ENCODE measurements at places on chromosomes 13 and 19.

- DNase-seq, result no peak
Measured at GRCh38 chr13:78977311-78977710, 318.4 kb upstream of the OBI1 start.

DNA sequence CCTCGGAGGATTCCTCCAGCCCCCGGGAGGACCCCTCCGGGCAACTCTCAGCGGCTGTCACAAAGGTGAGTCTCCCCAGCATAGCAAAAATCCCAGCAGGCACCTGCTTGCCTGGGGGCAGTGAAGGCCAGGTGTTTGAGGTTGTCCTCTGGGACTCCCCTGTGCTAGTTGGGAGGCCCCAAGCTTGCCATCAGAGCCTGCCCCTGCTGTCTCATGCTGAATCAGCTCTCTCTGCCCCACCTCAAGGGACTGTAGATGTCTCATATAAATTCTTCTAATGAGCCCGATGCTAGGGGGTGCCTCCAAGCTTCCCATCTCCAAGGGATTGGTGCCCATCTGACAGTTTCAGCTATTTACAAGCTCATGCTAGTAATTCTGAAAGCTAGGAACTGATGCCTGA, 53.6 kb downstream of the NWD1 start:
- DNase-seq, result no peak

GRCh38 chr13:57946361-57946760, 314.8 kb downstream of the PCDH17 start:
- DNase-seq, result no peak

GRCh38 chr13:66655847-66656454, 574.2 kb downstream of the PCDH9 start:
- DNase-seq, result no peak

DNA sequence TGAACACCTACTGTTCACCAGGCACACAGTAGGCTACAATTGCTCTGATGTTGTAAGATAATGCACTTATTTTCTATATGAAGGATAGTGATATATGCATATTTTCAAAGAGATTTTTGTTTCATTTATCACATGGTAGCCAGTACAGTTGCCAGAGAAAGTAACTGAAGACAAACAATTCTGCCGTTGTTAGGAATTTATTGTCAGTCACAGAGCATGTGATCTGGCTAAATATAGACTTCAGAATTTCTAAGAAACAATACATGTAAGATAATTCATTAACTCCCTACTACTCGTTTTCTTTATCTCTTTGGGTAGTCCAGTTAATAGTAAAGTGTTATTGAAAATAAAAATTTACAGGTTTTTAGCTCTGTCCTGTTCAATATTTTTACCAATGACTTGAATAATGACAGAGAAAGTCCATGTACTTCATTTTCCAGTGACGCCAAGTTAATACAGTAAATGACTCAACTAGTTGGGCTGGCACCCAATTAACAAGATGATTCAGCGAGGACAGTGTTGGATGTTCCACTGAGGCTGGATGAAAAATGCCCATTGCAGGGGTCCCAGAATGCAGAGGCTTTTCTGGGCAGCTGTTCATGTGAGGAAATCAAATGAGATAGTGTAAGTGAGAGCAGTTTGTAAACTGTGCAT, 35.6 kb downstream of the GJA3 start:
- DNase-seq, result no peak

- no peak for DNase-seq
Measured at GRCh38 chr19:29927944-29928625, 14.0 kb upstream of the URI1 start.

GRCh38 chr19:37975596-37976515, 68.8 kb downstream of the SIPA1L3 start:
- DNase-seq, result no peak

DNA sequence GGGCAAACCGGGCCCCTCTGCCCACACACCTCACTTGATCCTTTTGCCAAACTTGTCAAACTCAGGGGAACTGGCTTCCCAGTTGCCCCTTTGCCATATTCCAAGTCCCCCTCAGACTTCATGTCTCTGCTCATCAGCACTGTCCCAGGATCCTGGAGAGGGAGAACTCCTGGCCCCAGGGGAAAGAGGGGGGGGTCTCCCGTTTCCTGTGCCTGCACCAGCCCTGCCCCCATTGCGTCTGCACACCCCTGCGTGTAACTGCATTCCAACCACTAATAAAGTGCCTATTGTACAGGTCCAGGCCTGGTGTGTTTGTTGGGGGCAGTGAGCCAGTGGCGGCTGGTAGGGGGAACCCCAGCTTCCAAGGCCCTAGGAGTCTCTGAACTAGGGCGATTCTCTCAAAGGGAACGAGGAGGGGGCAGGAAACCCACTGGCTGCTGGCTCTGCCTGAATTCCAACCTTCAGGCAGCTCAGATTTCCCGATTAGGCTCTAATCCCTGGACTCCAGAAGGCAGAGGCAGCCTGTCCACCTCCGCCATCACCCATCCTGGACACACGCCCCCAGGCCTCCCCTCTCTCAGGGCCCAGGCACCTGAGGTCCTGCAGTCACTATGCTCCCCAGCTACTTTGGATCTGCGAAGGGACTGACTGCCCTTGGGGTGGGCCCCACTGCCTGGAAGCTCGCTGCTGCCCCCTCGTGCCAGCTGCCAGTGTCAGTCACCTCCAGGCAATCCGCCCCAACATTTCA, 9.7 kb upstream of the ILF3 start:
- DNase-seq, result peak; percentile 77

- no peak for DNase-seq
Measured at GRCh38 chr13:36910545-36910944, 9.5 kb downstream of the SMAD9 start.

DNA sequence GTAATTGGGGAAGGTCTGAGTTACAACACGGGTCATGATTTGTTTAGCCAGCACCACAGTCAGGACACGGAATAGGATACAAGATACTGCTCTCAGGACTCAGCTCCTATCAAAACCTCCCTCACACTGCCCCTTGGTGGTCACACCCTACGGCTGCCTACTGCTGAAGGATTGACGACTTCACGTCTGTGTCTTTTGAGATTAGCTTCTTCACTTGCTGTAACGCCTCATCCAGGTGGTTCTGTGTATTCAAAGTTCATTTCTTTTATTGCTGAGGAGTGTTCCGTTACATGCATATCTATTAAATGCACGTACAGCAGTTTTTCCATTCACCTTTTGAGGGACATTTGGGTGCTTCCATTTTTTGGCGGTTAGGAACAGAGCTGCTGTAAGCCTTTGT, 46.3 kb downstream of the URI1 start:
- no peak for DNase-seq

GRCh38 chr13:73421310-73421912, 362.6 kb downstream of the KLF5 start:
- peak; percentile 22 for DNase-seq

- DNase-seq, result no peak
Measured at GRCh38 chr19:56083668-56084067, 37.4 kb downstream of the ZNF787 start.

- DNase-seq, result no peak
Measured at GRCh38 chr13:46562581-46562980, 9.6 kb downstream of the LRCH1 start.

DNA sequence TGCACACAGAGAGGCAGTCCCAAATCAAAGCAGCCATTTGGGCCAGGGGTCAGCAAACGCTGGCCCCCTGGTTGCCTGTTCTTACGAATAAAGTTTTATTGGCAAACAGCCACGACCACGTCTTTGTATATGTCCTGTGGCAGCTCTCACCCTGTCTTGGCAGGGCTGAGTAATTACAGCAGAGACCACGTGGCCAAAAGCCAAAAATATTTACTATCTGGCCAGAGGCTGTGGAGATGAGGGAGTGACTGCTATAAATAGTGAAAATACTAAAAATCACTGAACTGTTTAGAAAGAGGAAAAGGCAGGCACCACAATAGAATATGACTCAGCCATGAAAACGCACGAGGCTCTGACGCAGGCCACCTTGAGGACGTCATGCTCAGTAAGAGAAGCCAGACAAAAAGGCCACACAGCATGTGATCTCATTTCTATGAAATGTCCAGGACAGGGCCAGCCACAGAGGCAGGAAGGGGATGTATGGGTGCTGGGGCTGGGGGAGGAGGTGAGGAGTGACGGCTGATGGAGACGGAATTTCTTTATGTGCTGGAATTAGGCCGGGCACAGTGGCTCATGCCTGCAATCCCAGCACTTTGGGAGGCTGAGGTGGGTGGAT, 29.4 kb downstream of the SMIM24 start:
- DNase-seq, result no peak

- DNase-seq, result no peak
Measured at GRCh38 chr13:104769545-104769944, 1703.3 kb upstream of the SLC10A2 start.

DNA sequence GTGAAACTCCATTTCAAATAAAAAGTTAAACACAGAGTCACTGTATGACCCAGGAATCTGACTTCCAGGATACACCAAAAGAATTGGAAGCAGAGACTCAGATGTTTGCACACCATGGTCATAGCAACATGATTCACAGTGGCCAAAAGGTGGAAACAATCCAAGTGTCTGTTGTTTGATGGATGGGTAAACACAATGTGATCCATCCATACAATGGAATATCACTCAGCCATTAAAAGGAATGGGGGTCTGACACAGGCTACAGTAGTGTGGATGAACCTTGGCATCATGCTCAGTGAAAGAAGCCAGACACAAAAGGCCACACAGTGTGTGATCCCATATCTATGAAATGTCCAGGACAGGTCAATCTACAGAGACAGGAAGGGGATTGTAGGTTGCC, 174.3 kb downstream of the PTPRS start:
- DNase-seq, result no peak

GRCh38 chr19:48110350-48110966, at the start of gene PLA2G4C:
TSS of gene PLA2G4C (minus strand) at chr19:48110817. CDS start at chr19:48106529, 4,288 bp downstream.
- peak; percentile 79 for DNase-seq

- no peak for DNase-seq
Measured at GRCh38 chr19:4609878-4610511, 29.3 kb upstream of the TNFAIP8L1 start.

DNA sequence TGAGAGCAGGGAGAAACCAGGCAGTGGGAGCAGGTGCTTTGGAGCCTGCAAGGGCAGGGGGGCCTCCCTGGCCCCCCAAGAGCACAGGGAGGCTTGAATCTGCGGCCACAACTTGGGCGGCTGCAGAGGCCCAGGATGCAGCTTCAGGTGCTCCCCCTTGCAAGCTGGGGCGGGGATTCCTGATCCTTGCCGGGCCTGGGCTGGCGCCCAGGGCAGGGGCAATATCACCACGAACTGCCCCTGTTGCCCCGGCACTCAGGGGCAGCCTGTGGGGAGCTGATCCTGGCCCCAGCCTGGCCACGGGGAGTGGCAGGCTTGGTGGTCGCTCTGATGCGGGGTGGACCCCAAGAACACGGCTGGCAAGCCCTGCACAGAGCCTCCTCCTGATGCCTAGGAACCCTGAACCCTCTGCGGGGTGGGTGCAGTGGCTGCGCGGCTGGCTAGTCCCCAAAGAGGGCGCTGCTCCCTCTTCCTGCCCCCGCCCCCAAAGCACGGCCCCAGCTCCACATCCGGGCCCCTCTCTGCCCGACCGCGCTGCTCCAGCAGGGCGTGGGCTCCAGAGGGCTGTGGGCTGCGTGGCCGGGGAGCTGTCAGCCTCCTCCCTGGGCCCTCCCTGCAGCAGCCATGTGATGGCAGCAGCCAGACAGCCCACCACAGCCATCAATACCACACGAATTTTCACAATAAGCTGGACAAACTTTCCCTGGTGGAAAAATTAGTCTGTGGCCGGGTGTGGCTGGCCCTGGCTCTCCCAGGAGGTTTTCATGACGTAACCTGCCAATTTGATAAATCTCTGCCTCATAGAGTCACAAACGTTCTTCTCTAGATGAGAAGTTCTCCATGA, 21.0 kb downstream of the TNFSF9 start:
- peak; percentile 40 for DNase-seq

DNA sequence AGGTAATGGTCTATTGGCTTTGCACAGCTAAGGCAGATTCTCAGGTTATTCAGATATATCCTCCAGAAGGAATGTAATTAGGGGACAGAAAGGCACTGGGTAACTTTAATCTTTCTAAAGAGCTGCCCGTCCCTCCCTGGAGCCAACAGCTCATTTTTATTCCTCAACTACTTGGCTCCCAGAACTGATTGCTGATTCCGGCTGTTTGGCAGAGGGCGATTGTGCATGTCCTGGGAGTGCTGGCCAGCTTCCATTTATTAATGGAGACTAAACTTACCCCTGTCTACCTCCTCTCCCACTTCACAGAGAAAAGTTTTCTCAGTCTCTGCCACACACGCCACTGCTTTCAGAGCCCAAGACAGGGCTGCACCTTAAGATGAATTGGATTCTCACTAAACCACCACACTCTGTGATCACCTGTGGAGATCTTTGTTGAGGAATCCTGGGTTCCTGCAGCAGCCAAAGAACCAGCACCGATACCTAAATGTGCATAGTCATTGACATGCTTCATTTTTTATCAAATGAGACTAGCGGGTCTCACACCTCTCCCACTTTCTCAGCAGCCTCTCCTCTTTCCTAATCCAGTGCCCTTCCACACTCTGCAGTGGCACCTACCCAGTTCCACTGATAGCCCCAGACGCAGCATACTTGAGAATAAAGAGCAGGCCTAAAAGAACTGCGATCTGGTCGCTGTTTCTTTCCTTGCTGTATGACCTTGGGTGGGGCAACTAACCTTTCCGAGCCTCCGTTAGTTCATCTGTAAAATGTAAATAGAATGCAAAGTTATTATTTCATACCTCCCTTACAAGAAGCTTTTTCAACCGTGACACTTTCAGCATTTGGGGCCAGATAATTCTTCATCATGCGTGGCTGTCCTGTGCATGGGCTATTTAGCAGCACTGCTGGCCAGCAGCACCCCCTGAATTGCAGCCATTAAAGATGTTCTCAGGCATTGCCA, 648.7 kb downstream of the UQCRFS1 start:
- no peak for DNase-seq

- no peak for DNase-seq
Measured at GRCh38 chr13:75825594-75825993, 189.5 kb downstream of the LMO7 start.

DNA sequence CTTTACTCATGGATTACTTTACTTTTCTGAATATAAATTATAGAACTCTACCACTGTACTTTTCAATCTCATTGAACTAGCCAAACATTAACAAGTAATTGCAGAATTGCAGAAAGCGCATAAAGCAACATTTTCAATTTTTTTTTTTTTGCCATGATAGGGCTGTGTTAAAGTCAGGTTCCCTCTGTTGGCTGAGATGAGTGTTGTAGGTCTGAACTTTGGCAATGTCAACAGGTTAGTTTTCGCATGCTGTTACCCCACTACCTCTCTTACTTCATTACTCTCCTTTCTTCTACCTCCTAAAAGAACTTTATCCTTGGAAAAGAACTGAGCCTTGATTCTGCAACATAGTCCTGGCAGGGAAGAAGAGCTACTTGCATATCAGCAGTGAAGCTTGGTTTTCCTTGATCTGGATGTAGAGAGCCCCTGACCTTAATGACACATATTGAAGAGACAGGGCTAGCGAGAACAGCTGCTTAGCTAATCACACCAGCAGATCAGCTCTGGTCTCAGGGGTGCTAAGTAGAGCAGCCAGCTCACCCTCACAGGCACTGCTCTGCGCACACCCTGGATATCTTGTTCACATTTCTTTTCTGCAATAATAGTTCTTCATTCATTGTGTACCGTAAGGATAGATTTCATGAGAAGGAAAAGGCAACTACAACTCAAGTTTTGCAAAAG, 119.5 kb downstream of the FLT1 start:
- no peak for DNase-seq

All from stimulated activated CD4-positive, alpha-beta T cell treated with anti-CD3 and anti-CD28 coated beads, Interleukin-15, amount 100 ng/mL, for 48 hours (primary cell).